CD4-positive, alpha-beta T cell (primary cell): ENCODE measurements at places on chromosomes 2 and 18.

DNA sequence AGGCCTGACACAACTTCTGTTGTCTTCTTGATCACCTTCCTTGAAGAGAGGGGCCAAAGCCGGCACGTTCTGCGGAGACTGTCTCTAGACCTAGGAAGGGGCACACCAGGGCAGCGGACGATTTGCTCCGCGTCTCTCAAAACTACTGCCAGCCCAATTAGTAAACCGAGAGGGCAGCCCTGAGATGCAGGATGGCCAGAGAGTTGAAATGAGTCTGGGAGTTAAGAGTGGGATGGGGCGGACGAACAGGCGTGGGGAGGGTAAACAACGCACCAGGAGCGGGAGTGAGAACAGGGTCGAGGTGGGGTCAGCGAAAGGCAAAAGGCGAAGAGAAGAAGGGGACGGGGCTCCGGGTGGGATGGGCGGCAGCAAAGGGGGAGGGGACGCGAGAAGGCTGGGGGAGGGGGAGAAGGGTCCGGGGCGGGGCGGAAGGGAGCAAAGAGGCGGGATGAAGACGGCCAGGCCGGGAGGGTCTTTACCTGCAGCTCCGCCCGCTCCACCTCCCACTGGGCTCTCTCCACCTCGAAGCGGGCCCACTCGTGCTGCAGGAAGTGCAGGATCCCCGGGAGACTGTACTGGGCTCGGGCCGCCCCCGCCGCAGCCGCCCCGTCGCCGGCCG is 476 bp downstream of the STRN start:
- H3K4me1 ChIP-seq, result peaks cover 26% of the 10 kb centered on the region
- no peaks in the 10 kb centered on the region for H3K36me3 ChIP-seq
- peak; percentile 34 for DNase-seq
- no peak overlapping the region for H3K27ac ChIP-seq

DNA sequence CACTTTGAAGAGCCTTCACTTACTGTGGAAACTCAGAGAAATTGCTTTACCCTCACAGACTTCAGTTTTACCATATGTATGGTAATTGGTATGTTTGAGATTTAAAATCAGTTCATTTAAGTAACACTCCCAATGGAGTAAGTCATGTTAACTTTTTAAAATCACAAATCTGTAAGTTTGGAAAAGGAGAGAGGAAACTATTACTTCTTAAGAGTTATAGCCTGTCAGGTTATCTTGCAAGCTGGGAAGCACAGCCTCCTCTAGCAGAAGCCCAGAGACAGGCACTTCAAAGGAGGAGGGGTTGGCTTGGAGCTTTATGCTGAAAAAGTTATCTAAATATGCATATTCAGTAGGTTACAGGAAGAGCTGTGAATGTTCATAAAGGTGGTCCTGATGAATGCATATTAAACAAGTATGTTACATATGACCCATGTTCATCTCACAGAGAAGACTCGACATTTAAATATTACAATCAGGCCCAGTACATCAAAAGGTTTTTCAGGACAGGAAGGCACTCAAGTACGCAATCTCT is 102.5 kb downstream of the XRCC5 start:
- no peak for DNase-seq
- no peaks in the 10 kb centered on the region for H3K27me3 ChIP-seq
- H3K4me1 ChIP-seq, result no peaks in the 10 kb centered on the region
- H3K4me3 ChIP-seq, result no peak overlapping the region

DNA sequence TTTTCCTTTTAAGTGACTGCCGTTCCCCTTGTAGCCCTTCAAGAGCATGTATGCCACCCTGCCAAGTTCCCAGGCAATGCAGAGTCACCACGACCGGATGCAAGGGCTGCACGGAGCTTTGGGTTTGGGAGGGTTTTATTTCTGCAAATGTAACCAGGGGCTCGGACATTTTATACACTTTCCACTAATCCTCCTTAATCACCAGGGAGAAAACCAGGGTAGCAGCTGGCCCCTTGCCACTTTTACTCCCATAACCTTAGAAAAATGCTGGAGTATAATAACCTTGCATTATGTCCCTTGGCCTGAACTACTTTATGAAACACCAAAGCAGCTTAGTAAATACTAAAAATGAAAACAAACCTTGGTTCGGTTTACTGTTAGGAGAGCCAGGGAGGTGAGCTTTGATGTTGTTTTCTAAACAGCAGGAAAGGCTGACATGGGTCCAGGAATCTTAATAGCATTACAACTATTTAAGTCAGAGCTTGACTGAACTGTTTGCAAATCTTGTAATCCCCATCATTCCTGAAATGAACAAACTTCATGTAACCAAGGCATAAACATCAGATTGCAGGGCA is 152.8 kb upstream of the RIOK3 start:
- H3K27me3 ChIP-seq, result no peaks in the 10 kb centered on the region
- no peaks in the 10 kb centered on the region for H3K4me1 ChIP-seq
- H3K27ac ChIP-seq, result no peak overlapping the region
- no peak for DNase-seq

- H3K36me3 ChIP-seq, result no peaks in the 10 kb centered on the region
- DNase-seq, result no peak
- no peaks in the 10 kb centered on the region for H3K4me1 ChIP-seq
- H3K27me3 ChIP-seq, result no peaks in the 10 kb centered on the region
- H3K4me3 ChIP-seq, result no peak overlapping the region
Measured at GRCh38 chr18:45399643-45400042, 215.6 kb upstream of the SLC14A2 start.

DNA sequence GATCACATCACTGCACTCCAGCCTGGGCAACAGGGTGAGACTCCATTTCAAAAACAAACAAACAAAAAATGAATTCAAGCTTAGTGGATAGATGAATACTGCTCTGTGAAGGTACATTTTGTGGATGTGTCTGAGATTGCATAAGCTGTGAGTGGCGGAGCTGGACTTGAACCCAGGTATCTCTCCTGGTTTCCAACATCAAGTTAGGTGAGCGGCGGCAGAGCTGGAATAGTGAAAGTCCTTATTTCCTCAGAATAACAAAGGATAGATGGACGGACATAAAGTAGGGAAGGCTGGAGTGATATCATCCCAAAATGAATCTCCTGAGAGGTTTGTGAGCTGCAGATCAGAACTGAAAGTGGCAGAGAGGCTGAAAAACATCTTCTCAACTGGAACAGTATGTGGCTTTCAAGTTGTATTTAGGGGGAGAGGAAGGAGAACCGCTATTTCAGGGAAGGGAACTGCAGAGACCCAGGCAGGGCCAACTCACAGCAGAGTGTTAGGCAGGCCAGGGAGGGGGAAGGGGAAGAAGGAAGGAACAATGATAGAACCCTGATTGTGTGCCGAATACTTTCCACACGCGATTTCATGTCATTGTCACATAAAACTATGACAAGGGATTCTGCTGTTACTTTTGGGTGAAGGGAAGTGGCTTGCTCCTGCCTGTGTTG is 106.2 kb downstream of the LPIN1 start:
- H3K4me3 ChIP-seq, result no peak overlapping the region
- H3K4me1 ChIP-seq, result no peaks in the 10 kb centered on the region
- no peaks in the 10 kb centered on the region for H3K36me3 ChIP-seq
- H3K27me3 ChIP-seq, result no peaks in the 10 kb centered on the region

DNA sequence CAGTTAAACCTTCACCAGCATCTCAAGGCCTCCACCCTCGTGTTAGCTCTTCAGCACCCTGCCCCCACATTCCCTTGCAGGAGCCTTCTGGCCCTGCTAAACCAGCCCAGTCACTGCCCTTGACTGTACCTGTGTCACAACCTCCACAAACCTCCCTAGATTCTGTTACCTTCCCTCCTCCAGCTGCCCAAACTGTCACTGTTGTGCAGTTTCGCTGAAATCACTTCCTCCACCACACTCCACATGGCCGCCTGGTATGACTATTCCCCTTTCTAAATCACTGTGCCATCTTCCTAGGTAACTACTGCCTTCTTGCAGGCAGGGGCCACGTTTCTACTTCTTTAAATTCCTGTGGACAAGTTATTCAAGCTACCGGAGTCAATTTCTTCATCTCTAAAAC is 160.2 kb downstream of the GALNT14 start:
- no peak for DNase-seq
- no peaks in the 10 kb centered on the region for H3K36me3 ChIP-seq
- no peak overlapping the region for H3K27ac ChIP-seq
- no peaks in the 10 kb centered on the region for H3K4me1 ChIP-seq
- no peaks in the 10 kb centered on the region for H3K27me3 ChIP-seq

DNA sequence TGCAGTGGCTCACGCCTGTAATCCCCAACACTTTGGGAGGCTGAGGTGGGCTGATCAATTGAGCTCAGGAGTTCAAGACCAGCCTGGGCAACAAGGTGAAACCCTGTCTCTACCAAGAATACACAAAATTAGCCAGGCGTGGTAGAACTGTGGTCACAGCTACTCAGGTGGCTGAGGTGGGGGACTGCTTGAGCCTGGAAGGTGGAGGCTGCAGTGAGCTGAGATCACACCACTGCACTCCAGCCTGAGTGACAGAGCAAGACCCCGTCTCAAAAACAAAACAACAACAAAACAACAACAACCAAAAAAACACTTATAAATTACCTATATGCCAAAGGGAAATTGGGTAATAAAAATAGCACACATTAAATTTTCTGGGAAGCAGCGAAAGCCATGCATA is 141.6 kb downstream of the HDAC4 start:
- H3K27ac ChIP-seq, result no peak overlapping the region
- no peaks in the 10 kb centered on the region for H3K27me3 ChIP-seq
- peak overlapping the region; percentile 45 for H3K4me3 ChIP-seq
- H3K36me3 ChIP-seq, result peaks cover 14% of the 10 kb centered on the region
- DNase-seq, result no peak

- no peaks in the 10 kb centered on the region for H3K27me3 ChIP-seq
- H3K27ac ChIP-seq, result peak within 1 kb of the TSS; percentile 73
- peak; percentile 65 for DNase-seq
Measured at GRCh38 chr2:37671009-37671815, at the start of gene CDC42EP3. CDC42EP3 (minus strand) TSS chr2:37671642; CDS start chr2:37646587, 25,055 bp downstream.

DNA sequence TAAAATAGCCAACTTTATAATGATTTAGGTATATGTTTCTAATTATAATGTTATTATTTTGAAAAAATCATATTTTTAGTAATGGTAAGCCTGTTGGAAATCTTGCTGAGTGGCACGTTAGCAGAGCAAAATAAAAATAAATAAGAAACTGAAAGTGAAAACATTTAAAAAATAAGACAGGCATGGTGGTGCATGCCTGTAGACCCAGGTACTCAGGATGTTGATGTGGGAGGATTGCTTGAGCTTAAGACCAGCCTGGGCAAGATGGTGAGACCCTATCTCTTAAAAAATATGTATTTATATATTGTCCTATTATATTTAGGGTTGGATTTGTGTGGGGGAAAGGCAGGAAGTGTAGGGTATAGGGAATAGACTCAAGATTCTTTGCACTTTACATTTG is 15.8 kb upstream of the ANKRD12 start:
- peak overlapping the region; percentile 8 for H3K4me3 ChIP-seq
- no peak for DNase-seq
- no peaks in the 10 kb centered on the region for H3K27me3 ChIP-seq
- peaks cover 40% of the 10 kb centered on the region for H3K36me3 ChIP-seq
- H3K4me1 ChIP-seq, result peaks cover 23% of the 10 kb centered on the region

GRCh38 chr18:46660957-46661749 is 4.1 kb upstream of the LOXHD1 start:
- H3K4me1 ChIP-seq, result peaks cover 3% of the 10 kb centered on the region
- H3K27ac ChIP-seq, result no peak overlapping the region
- no peaks in the 10 kb centered on the region for H3K36me3 ChIP-seq
- no peaks in the 10 kb centered on the region for H3K27me3 ChIP-seq

- DNase-seq, result peak; percentile 22
- H3K36me3 ChIP-seq, result no peaks in the 10 kb centered on the region
- no peaks in the 10 kb centered on the region for H3K27me3 ChIP-seq
- H3K27ac ChIP-seq, result no peak overlapping the region
Measured at GRCh38 chr2:26088038-26088643, 54.3 kb downstream of the RAB10 start.

DNA sequence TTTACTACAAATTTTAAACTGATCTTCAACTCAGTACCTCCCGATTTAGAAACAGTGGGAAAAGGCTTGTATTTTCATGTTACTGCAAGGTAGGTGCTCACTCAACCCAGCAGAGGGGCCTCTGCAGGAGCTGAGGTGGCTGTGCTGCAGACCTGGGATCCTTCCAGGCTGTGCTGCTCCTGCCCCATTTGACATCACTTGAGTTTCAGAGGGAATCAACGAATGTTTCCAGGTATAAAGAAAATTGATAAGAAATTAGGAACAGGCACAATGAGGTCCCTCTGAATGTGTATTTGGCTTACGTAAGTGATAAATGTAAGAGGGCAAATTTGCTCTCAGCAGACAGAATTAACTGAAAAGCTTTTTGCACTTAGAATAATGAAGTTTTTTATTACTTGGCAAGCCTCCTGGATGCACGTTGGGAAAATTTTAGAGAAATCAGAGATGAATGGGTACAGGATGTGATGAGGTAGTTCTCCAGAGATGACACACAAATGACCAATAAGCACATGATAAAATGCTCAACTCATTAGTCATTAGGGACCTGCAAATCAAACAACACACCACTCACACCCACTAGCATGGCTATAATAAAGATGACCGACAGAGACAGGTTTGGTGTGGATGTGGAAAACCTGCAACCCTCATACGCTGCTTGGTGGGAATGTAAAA is 114.0 kb downstream of the NOL10 start:
- H3K27ac ChIP-seq, result no peak overlapping the region
- no peak for DNase-seq
- H3K27me3 ChIP-seq, result no peaks in the 10 kb centered on the region
- H3K36me3 ChIP-seq, result peaks cover 62% of the 10 kb centered on the region
- H3K4me1 ChIP-seq, result no peaks in the 10 kb centered on the region
- no peak overlapping the region for H3K4me3 ChIP-seq

DNA sequence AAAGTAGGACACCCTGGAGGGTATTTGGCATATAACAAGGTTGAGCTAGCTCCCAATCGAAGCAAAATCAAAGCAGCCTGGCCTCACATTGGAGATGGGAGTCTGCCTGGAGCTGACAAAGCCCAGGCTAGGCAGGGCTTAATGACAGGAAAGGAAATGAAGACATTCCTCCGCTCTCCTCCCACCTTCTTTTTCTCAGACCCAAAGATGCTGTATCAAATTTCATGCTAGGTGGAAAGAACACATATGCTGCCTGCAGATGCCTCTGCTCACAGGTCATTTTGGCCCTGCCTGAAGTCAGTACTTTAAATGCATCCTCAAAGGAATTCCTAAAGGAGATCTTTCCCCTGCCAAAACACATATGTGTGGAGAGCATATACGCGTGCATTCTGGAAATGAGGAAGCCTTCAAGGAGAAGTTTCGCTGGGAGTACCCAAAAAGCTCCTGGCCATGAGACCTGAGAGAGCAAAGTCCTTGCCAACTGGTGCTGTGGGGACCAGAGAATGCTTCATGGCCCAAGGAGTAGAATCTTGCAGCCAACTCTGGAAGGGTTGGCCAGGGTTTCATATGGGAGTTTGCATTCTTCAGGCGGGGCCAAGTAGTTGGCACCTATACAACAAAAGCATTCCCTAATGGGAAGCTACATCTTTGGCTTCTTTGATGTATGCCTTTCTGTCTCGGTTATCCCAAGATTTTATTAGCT is 88.0 kb downstream of the AQP4 start:
- no peaks in the 10 kb centered on the region for H3K36me3 ChIP-seq
- H3K4me1 ChIP-seq, result no peaks in the 10 kb centered on the region
- H3K4me3 ChIP-seq, result no peak overlapping the region
